ENCODE measurements at places on chromosomes 1 and 21. TPM values are rescaled to one million over a fixed set of nuclear protein-coding genes. Genes with fewer than 3 reads are reported as not detected.

- DNase-seq: peak; percentile 81
These were observed 16.4 kb upstream of the RAB29 start for GRCh38 chr1:205791568-205792180.

GRCh38 chr1:184162281-184162680, 110.8 kb downstream of the TSEN15 start:
- DNase-seq: no peak

- no peak for DNase-seq
These were observed 9.9 kb downstream of the OPTC start for GRCh38 chr1:203503836-203504235.

DNA sequence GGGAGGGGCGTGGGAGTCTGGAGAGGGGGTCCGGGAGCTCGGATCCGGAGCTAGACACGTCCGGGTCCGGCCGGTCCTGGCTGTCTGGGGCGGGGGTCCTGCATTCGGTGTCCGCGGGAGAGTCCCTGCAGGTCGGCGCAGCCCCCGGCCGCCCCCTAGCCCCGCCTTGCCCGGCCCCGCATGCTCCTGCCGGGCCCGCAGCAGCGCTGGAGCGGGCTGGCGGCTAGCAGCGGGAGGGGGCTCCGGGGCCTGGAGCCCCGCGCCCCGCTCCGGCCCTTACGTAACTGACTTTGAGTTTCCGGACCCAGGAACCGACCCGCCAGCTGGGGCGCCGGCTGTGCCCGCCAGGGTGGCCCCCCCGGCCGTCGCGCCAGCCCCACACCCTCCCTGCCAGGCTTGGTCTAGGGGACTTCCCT, 26.9 kb upstream of the EPB41 start:
- DNase-seq: peak; percentile 41

GRCh38 chr1:209076688-209077087, 506.8 kb upstream of the CAMK1G start:
- peak; percentile 74 for DNase-seq

GCSAML gene
- total RNA-seq: not detected

DNA sequence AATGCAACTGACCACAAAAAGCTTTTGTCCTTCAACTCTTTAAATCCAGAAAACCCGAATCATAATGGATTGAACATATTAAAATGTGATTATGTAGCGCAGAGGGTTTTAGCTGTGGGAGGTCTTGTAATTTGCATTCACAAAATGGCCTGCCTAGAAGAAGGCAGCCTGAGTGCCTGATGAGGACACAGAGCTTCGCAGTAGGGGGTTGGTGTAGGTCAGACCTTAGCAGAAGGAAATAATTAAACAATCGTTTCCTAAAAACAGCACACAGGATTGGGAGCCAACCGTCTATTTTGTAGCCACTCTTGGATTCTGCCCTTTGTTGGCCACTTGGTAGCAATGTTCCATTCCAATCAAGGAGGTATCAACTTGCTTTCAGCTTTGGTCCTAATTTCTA, 195.7 kb upstream of the KIAA0040 start:
- DNase-seq: no peak

C1orf21 gene
- 34.2 TPM for total RNA-seq

DNA sequence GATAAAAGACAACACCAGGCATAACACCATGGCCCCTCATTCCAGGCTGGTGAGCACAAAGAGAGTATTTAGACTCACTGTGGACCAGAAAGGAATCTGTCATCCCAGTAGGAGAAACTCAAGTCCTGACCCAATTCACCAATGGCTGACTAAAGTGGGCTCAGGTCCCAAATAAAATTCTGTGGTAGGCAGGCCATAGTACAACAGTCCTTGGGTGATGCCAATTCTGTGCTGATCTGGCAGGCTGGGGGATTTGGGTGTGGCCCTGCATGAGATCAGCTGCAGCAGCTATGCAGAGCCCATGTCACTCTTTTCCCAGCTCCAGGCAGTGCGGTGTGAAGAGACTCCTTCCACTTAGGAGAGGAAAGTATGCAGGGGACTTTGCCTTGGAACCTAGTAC, 245.1 kb downstream of the LBR start:
- no peak for DNase-seq

GJA8 gene
- total RNA-seq: not detected

DNA sequence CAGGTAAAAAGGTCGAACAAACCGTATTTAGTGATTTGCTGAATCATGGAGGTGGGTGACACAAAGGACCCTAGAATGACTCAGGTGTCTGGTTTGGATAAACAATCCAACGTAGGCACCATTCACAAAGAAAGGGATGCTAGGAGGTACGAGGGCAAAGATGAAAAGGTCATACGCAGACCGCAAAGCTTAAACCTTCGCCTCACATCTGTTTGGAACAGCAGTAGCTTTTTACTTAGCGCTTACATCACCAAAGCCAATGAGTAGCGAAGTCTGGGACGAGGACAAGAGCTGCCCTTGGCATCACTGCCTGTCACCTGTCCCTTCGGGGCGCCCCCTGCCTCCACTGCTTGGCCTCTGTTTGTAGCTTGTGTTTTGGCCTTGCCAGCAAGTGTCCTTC, 350.2 kb downstream of the SMYD3 start:
- DNase-seq: no peak

DNA sequence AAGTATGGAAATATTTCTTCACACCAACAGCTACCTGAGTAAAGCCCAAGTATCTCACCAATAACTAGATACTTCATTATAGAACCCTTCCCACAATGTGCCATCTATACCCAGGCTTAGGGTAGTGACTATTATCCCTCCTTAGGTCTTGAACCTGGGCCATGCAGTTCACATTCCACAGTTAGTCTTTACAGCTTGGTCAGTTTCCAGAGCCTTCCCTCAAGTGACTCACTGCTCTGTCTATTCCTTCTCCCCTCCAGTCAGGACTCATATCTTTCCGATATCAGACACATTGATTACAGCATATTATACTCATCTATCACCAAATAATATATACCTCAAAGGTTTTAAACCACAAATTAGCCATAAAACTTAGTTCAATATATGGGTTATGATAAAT, 23.6 kb downstream of the VAMP4 start:
- DNase-seq: no peak

DNA sequence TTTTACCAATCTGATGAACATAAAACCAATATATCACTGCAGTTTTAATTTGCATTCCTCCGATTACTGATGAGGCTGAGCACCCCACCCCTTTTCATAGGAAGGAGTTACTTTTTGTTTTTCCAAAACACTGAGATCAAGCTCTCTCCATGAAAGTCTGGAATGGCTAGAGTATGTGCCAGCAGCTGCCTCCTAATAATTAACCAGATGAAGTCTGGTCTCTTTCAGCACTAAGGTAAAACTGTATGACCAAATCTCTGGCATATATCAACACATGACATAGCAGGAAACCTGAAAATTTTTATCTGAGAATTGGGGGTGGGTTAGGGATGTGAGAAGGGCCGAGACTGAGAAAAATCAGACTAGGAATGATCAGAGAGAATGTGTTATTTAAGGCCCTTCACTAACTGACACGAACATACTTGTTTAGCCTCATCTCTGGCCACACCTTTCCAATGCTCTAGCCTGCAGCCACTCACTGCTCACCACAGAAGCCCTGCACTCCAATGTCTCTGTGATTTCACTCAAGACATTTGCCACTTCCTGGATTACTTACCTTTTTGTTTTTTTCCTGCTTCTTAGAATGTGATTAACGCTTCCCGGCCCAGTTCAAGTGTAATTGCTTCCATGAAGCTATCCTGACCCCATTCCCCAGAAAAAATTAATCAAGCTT, 34.7 kb downstream of the WASF2 start:
- no peak for DNase-seq

DNA sequence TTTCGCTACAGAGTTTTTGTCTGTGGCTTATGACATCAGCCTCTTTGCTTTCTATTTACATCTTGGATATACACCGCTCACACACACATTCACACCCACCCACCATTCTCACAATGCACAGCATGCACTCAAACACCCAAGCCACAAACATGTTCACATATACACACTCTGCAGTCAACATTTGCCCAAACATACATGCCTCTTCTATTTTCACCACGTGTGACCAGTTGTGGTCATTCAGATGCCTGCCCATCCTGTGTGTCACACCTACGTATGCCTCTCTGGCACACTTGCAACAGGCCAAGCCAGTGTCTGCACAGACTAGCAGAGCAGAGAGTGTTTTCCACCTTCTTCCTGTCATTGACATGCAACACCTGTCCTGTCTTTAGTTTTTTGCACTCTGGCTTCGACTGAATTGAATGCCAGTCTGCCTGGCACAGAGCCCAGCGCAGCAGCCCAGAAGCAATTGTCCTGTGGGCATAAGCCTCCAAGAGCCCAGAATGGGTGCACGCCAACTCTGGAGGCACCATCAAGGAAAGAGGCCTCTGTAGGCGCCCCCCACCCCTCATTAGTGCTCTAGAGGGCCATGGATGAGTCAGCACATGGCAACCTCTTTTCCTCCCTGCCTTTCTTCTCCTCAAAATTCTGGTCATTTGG, 37.7 kb upstream of the LRRN2 start:
- no peak for DNase-seq

- DNase-seq: no peak
These were observed 65.8 kb upstream of the RGL1 start for GRCh38 chr1:183739082-183739481.

DNA sequence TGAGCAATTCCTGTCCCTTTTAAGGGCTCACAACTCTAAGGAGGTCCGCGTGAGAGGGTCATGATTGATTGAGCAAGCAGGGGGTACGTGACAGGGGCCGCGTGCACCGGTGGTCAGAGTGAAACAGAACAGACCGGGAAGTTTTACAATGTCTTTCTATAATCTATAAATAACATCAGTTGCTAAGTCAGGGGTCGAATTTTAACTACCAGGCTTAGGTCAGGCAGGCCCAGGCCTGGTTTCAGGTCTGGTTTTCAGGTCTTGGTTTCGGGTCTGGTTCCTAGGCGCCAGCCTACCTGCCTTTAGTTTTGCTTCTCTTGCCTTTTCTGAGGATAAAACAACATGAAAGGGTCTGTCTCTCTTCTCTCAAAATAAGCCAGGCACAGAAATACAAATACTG, 476.0 kb upstream of the CAMK1G start:
- DNase-seq: no peak

LRRC8C gene
- 2.6 TPM for total RNA-seq

DNA sequence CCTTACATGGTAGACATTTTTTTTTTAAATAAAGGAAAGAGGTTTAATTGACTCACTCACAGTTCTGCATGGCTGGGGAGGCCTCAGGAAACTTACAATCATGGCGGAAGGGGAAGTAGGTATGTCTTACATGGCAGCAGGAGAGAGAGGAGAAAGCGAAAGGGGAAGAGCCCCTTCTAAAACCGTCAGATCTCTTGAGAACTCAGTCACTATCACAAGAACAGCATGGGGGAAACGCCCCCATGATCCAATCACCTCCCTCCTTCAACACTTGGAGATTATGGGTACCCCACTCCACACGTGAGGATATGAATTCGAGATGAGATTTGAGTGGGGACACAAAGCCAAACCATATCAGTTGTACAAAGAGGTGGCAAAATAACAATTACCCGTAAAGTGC, 301.7 kb downstream of the GRIK1 start:
- DNase-seq: no peak

GOLT1A gene
- 7.0 TPM for total RNA-seq

TNFRSF18 gene
- 0.58 TPM for total RNA-seq

GRCh38 chr1:43545695-43546387, 15.2 kb downstream of the PTPRF start:
- peak; percentile 99 for DNase-seq

- no peak for DNase-seq
These were observed 71.3 kb downstream of the GRIK3 start for GRCh38 chr1:36963006-36963405.

MCOLN3 gene
- total RNA-seq: 7.2 TPM

GRCh38 chr1:14786109-14786675, 187.7 kb downstream of the KAZN start:
- DNase-seq: no peak

GRCh38 chr1:156579472-156579871, at the start of gene TTC24:
Gene TTC24 (plus strand): TSS chr1:156579723. CDS start chr1:156581365, 1,642 bp downstream.
- DNase-seq: no peak

DISP3 gene
- total RNA-seq: 11.1 TPM

DNA sequence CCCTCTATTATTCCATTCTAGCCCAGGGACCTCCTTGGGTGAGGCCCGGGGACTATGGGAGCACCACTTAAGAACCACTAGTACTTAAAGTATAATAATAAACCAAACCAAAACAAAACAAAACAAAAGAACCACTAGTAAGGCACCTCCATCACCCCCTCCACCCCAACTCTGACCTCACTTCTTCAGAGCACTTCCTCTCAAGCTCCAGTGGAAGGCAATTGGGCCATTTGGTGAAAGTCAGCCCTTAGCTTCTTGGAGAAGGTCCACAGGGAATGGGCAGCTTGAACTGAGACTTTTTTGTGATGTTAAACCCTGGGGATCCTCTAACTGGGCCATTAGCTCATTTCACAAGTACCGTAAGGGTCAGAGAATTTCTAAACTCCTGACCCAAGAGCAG, 237.3 kb downstream of the RHOU start:
- no peak for DNase-seq
